Spinal cord (tissue), 10 donors: ENCODE measurements at places on chromosomes 12 and 14. TPM values are rescaled to one million over a fixed set of nuclear protein-coding genes. Genes with fewer than 3 reads are reported as not detected.

ABCD4 gene
- total RNA-seq, result 48.4 TPM

TMCC3 gene
- total RNA-seq, result 24.0 TPM

- DNase-seq, result no peak
Observed at GRCh38 chr12:20577054-20577453, 118.1 kb upstream of the SLCO1C1 start.

DNA sequence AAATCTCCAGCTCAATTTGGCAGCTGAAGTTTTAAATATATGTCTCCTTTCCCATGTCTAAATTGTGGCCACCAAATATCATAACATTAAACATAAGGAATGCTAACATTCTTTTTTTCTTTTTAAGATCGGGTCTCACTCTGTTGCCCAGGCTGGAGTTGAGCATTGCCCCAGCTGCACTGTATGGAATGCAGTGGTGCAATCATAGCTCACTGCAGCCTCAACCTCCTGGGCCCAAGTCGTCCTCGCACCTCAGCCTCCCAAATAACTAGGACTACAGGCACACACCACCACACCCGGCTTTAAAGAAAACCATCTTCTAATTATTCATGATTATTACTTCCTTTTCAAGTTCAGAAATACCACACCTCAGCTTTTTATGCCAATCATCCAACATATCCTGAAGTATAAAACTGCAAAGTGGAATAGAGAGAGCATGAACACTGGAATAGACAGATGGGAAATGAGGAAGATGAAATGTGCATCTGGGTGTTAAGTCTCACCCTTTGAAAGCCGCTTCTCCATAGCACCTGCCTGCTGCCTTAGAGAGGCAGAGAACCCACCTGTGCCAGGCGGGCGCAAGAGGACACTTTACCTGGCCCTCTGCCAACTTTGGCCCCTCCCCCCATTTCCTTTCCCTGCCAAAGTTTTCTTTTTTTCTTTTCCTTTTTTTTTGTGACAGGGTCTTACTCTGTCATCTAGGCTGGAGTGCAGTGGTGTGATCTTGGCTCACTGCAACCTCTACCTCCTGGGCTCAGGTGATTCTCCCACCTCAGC is 2.8 kb upstream of the EML1 start:
- DNase-seq, result no peak

GRCh38 chr12:52662093-52662917 is 10.3 kb upstream of the KRT2 start:
- no peak for DNase-seq

- DNase-seq, result no peak
Observed at GRCh38 chr14:104692261-104692938, 3.0 kb downstream of the INF2 start.

EML1 gene
- total RNA-seq, result 38.1 TPM

DNA sequence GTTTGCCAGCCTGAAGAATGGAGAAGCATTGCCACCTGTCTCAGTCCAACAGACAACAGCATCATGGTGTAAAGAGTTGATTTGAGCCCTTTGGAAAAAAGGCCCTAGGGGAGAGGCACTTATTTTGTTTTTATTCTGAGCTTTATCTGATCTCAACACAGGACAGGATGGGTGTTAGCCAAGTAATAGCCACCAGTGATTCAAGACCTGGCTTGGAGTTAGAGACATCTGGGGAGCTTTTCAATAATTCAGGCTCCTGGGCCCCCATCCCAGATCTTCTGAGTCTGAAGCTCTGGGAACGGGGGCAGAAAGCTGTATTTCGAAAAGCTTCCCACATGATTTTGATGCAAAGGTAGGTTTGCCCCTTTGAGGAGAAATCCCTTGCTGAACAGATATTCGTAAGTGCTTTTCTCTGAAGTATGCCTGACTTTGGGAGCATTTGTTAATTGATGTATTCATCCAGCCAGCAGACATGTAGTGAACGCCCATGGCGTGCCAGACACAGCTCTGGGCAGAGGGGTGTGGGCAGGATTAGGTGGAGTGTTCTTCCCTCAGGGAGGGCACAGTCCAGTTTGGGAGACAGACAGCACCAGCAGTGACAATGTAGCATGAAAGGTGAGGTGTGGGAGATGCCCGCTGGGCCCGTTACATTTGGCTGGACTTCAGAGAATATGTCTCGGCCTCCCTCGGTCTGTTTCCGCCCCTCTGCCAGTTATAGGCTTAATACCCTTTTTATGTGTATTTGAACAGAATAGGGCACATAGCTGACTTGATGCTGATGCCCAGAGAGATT is 72.5 kb downstream of the TSPAN9 start:
- DNase-seq, result no peak

DNA sequence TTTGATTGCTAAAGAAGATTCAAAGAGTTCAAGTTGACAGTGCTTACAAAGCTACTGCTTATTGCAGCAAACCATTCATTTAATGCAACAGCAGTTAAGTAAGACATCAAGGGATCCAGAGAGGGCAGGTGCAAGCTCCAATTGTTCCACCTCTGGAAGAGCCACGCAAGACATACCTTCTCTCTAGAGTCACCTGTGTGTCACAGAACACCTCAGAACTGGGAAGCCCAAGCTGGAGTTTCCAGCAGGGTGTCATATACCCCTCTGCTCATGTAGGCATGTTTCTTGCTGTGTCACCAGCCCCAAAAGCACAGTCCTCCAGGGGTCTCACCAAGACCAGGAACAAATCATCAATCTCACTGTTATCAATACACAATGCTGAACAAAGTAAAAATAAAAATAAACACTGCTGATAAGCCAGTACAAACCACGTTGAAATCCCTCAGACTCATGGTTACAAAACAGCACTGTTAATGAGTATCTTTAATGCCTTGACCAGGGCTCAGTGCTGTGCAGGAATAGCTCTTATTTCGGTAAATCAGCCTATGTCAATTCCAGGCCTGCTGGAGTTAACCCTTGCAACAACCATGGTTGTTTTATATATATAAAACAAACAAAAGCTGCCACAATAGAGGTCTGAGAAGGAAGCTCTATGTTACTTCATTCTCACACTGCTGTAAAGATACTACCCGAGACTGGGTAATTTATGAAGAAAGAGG is 37.4 kb upstream of the BATF start:
- no peak for DNase-seq

CEP170B gene
- total RNA-seq, result 15.6 TPM

GRCh38 chr12:99284161-99284560 is 363.4 kb upstream of the GARIN6 start:
- no peak for DNase-seq

- no peak for DNase-seq
Observed at GRCh38 chr12:52350021-52350620, 17.2 kb downstream of the KRT85 start.

DNA sequence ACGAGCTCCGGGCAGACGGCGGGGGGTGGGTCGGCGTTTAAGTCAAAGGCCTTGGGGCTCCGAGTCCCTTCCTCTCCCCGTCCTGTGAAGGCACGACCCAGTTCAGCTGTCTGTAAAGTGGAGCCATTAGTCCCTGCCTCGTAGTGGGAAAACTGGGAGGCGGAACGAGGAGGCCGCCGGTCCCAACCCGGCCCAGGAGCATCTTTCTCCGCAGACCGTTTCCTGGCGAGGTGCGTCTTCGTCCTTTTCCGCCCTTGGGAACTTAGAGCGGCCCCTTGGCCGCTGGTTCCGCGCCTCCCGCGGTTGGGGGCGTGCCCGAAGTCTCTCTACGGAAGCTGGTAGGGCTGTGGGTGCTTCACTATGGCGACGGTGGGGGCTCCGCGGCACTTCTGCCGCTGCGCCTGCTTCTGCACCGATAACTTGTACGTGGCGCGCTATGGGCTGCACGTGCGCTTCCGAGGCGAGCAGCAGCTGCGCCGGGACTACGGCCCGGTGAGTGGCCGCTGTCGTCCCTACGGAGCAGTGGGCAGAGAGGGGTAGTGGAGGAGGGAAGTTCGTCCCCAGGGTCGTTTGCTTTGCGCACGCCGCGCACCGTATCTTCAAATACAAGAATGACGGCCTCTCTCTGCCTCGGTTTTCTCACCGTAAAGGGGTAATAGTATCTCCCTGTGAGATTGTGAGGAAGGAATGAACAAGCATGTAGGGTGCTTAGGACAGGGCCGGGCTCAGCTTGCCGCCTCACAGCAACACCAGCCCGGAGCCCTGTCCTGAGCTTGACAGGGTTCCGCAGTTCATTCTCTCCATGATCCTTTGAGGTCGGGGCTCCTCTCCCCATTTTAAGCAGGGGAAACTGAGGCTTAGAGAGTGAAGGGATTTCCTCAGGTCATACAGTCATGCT is at the start of gene OGFOD2:
TSS of gene OGFOD2 (plus strand) at position 353 of the 898 bp plus-strand sequence. CDS start at position 361, 8 bp downstream.
- peak; percentile 97 for DNase-seq

DNA sequence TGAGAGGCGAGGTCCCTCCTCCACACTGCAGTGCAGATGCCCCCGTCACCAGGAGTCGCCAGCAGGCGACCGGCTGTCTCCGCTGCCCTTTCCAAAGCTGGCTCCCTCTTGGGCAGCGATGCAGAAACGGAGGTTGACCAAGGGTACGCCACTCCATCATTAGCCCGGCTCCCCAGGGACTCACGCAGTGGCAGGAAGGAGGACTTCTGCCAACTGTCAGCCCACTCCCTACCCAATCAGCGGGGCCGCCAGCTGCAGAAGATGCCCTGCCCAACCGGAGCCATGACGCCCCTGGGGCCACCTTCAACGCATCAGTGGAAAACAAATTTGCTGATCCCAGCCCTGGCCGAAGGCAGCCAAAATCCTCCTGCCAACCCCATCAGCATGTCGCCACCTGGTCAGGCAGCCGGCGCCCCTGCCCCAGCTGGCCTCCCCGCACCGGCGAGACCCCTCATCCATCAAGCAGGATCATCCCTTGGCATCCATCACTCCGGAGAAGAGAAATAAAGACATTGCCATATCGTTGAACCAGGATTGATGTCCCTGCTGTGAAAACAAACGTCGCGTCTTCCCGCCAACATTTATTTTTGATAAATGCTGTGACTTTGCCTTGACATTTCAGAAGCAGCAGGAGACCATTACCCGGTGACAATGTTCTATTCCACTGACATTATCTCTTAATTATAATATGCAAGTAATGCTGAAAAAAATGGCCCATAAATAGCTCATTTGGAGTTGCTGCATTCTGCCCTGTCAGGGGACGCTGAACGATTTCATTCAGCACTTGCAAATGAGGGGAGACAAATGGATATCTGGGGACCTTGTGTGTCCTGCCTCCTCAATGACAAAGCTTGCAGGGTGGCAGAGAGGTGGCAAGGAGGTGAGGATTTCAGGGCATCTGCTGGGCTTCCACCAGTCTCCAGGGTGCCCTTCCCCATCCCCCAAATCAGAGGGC is 105.1 kb downstream of the SCARB1 start:
- peak; percentile 75 for DNase-seq

DNA sequence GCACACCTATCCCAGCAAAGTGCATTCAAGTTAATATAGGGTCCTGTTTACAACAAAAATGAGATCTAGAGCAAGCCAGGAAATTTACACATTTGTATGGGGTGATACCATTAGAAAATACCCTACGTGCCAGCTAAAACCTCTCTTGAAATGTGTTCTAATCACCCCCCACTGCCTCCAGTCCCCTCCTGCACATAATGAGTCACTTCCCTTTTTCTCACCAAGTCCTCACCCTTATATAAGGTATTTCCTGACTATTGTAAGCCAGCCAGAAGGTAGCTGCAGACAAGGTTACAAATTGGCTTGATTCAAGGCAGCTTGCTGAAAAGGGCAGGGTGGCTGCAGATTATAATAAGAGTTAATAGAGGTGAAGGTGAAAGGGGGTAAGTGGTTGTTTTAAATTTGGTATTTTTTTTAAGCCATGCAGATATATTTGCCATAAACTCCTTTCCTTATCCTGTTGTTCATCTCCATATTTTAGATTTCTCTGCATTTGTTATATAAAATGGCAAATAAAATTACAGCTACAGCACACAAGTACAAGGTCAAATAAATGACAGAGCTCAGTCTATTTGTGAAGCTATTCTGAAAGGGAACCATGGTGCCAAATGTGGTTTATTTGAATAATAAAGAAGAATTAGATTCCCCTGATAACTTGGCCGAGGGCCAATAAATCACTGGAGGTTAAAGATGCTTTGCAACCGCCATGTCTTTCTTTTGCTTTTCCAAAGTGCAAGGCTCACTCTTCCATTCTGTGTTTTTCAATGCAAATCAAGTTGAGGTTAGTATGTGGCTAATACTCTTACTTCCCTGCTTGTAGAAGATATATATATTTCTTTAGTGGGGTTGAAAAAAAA is 385.9 kb downstream of the EGLN3 start:
- no peak for DNase-seq

EMC9 gene
- total RNA-seq, result 20.1 TPM

DNA sequence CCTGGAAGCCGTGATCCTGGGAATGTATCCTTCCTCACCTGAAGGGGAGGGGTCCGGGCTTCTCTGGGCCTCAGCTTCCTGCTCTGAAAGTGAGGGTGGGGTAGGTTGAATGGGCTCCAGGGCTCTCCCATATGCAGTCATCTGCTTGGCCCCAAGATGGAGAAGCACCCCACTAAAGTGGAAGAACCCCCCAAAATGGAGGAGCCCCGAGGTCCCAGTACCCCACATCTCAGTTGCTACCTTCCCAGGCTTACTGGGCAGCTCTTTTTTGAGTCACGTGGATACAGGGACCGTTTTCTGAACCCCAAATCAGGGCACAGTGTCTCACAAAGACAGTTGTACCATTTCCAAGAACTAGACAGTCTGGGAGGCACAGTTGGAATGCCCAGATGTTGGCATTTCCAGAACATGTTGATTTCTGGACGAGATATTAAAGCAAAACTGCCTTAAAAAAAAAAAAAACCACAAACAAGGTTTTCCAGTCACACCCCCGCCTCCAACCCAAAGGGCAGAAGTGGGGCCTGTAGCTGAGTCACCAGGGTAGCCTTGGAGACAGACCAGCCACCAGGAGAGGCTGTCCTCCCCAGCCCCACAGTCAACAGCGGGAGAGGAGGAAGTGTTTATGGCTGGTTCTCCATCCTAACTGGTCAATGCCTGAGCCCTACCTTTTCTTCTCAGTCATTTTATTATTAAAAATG is 12.1 kb downstream of the VASH1 start:
- no peak for DNase-seq

DNA sequence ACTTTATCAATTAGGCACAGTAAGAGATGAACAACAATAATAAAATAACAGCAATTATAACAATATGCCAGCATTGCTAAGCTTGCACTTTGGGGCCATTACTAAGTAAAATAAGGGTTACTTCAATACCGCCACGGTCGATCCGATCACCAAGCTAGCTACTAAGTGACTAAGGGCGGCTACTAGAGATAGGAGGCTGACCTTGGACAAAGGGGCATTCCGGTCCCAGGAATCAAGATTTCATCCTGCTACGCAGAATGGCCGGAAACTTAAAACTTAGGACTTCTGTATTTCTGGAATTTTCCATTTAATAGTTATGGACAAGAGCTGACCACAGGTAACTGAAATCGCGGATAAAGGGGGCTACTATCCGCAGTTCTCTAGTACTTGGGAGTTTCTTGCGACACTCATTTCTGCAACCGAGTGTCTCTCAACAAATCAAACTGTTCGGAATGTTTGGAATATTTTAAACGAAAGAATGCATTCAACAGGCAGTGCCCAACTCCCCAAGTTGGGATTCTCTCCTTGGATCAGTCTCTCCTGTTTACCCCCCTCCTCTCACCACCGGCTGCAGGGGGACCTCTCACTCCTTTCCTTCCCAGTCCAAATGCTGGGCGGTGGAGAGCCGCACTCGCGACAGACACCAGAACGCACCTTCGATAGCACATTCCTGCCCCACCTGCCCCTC is 650 bp downstream of the HEBP1 start:
- no peak for DNase-seq

LRP1-AS gene
- not detected for total RNA-seq
